ENCODE measurements at places on chromosomes 1 and 21. TPM values are rescaled to one million over a fixed set of nuclear protein-coding genes. Genes with fewer than 3 reads are reported as not detected.
A peak's percentile ranks its signal among the peaks of the same experiment; 100 is the strongest.

DNA sequence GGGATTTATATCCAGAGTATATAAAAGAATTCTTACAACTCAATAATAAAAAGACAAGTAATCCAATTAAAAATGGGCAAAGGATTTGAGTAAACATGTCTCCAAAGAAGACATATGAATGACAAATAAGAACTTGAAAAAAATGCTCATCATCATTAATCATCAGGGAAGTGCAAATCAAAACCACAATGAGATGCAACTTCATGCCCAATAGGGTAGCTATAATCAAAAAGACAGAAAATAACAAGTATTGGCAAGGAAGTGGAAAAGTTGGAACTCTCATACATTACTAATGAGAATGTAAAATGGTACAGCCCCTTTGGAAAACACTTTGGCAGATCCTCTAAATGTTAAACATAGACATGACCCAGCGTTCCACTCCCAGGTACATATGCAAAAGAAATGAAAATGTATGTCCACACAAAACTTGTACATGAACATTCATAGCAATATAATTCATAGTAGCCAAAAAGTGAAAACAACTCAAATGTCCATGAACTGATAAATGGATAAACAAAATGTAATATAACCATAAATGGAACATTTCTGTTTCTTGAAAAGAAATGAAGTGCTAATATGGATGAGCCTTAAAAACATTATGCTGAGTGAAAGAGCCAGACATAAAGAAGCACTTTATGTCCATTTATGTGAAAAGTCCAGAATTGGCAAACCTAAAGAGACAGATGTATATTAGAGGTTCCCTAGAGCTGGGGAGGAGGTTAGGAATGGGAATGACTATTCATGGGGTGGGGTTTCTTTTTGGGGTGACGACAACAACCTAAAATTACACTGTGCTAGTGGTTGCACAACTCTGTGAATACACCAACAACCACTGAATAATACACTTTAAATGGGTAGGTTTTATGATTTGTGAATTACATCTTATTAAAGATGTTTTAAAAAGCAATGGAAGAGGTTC, 259.7 kb downstream of the RHOU start:
- peak; percentile 67 for DNase-seq

- DNase-seq, result no peak
Observed at GRCh38 chr21:29367335-29367734, 68.6 kb downstream of the BACH1 start.

The CLCA1 gene
- total RNA-seq, result not detected

The BTBD8 gene
- total RNA-seq, result 4.9 TPM
